ENCODE measurements at places on chromosomes 7 and 10.

GRCh38 chr10:53003094-53003493 is 230.5 kb upstream of the MBL2 start:
- DNase-seq: no peak

DNA sequence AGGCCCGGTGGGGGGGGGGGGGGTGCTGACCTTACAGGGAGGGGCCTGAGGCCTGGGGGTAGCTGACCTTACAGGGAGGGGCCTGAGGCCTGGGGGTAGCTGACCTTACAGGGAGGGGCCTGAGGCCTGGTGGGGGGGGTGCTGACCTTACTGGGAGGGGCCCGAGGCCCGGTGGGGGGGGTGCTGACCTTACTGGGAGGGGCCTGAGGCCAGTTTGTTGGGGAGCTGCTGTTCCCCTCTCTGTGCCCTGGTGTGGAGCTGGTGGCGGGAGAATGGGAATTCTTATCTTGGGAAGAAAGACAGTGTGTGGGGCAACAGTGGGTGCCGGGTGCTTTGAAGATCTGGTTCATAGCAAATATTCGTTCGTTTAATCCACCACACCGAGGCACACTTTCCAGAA is 46.6 kb upstream of the CFAP46 start:
- no peak for DNase-seq

- no peak for DNase-seq
Observed at GRCh38 chr7:35454575-35455385, 200.9 kb upstream of the TBX20 start.

DNA sequence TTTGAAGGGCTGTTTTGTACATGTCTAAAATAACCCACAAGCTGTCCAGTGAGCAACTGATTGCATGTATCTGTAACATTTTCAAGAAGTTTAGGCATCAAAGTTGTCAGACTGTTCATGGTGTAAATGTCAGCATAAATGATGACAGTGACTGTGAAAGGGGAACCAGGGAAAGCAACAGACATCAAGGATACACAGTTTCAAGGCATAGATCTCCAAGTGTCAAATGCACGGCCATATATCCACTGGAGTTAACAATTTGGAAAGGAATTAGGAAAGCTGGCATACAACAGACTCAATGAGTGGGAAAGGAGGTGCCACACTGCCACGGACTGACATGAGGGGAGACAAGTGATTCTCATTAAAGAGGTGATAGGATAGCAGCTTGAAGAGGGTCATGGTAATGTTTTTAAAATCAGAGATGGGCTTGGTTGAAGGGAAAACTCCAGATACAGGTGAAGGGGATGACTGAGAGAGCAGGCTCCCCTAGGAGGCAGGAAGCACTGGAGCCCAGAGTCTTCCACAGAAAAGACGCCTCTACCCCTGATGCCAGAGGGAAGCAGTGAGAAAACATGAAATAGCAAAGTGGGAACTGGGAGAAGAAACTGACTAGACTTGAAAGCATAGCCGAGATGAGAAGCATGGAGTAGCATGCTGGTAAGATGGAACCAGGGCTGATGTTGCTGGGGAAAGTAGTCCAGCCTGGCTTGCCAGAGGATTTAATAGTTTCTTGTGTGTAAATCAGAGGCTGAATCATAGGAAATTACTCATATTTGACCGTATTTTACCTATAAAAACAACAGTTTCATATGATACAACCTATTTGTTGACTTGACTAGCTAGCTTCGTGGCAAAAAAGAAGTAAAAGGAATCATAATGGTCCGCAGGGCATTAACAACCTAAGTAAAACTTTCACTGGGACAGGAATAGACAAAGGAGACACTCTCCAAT is 18.6 kb downstream of the NSMCE4A start:
- DNase-seq: no peak

GRCh38 chr10:131870831-131871672 is 29.8 kb upstream of the PPP2R2D start:
- DNase-seq: no peak

DNA sequence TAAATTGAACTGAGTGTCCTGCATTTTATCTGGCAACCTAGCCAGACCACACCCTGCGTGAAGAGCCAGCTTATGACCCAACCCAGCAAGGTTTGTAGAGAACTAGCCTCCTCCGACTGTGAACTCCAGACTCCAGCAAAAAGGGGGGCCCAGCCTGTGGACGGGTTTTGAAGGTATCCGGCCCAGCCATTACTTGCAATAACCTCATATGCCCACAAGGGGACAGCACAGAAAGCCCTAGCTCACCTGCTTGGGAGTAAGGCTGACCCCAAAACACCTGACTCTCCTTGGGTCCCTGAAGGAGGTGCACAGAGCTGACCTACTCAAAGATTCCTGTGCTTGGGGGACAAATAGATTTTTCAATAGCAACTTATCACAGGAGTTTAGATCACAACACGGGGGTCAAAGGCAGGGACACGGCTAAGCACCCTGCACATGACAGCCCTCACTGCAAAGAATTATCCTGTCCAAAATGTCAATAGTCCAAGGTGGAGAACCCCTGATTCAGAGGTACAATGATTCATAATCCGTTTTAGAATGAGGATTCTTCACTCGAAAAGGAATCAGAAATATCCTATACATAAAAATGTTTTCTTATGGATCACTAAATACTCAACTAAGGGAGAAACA is 4.6 kb downstream of the TRPV6 start:
- no peak for DNase-seq

- no peak for DNase-seq
Observed at GRCh38 chr7:18900803-18901202, 216.6 kb downstream of the TWIST1 start.

DNA sequence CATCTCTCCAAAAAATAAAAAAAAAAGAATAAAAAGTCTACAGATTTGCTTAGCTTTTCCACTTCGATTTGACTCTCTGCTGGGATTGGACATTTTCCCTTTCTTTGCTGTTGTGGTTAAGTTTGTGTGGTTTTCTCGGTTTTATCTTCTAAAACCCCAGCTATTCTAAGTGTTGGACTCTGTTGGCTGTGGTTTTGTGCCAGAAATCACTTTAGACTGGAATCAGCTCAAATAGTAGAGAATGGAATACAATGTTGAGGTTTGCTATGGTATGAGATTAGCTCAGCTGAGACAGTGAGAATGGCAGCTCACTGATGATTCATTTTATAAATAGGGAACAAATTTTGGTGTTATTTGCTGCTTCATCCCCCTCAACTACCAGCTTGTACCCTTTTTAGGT is 116.0 kb downstream of the BUB3 start:
- no peak for DNase-seq

DNA sequence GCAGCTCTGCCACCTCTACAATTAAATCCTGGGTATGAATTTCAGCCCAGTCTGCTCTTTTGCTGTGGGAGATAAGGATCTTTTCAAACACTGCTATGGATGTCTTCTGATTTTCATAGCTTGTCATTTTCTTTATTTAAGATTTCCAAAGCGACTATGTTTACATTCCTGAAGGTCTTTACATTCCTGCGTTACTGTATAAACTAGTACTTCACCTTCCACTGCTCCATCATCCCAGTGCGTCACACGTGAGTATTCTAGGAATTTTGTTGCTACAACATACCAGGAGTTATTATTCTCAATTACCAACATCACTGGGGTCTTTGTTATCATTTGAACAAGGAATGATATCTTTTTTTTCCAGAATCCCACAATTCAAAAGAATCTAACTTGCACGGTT is 944.7 kb downstream of the SORCS3 start:
- DNase-seq: no peak

DNA sequence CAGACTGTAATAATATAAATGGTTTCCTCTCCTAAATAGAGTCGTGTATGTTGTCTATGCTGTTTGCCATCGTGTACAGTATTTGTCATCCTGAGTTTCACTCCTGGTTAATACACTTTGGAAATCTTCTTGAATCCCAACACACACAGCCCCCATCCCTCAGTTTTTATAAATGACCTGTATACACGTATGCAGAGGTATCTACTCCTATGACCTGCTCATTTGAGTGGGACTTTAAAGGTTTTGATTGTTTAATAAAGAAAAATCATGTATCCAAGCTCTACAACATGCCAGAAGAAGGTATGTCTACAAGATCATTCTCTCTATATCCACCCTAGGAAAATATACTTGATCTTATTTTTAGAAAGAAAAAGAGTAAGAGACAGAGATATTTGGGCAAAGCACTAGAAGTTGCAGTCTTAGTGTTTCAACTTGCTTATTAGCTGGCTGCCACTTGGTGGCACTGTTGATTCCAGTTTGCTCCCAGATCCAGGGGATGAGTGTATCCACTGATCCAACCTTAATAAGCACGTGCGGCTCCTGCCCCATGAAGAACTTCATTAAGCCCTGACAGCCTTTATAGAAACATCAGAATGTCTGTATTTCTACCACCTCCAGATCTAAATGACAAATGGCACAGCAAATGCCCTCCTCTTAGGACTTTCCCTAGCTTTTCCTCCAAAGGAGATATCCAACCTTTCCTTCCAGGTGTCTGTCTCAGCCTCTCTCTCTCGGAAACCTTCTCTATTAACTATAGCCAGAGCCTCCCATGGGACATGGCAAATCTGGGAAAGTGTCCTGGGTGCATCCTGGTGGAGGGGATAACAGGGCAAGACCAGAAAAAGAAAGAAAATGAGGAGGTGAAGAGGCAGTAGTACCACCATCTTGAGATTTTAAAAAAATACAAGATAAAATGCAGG is 181.6 kb upstream of the NEBL start:
- DNase-seq: peak; percentile 6

DNA sequence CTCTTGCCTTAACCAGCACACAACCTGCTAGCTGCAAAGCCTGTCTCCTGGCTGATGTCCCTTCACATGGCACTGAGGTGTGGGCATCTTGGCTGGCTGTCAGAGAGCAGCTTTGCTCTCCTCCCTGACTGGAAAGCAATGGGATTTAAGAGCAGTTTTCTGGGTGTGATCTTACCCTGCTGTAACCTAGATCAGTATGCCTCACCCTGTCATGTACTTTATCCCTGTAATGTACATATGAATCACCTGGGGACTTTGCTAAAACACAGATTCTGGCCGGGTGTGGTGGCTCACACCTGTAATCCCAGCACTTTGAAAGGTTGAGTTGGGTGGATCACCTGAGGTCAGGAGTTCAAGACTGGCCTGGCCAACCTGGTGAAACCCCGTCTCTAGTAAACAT is 209.9 kb downstream of the FRMD4A start:
- DNase-seq: no peak

GRCh38 chr7:6277476-6277875 is 5.1 kb upstream of the CYTH3 start:
- no peak for DNase-seq

- DNase-seq: no peak
Observed at GRCh38 chr7:359766-360361, 69.9 kb downstream of the FOXL3 start.

DNA sequence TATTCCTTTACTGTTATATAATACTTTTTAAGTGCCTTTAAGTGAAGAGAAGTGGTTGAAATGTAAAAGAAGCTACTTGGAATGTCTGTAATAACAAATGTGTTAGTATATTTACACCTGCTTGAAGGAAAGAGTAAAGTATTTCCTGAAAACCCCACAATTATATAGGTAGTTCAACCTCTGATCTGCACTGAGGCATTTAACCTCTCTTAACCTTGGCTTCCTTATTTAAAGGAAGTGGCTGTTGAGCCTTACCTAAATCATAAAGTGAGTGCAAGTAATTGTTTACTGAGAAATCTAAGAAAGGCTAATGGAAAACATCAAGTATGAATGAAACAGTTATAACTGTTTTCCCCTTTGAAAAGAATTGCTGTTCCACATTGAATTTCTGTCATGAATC is 294.5 kb downstream of the ADK start:
- no peak for DNase-seq

DNA sequence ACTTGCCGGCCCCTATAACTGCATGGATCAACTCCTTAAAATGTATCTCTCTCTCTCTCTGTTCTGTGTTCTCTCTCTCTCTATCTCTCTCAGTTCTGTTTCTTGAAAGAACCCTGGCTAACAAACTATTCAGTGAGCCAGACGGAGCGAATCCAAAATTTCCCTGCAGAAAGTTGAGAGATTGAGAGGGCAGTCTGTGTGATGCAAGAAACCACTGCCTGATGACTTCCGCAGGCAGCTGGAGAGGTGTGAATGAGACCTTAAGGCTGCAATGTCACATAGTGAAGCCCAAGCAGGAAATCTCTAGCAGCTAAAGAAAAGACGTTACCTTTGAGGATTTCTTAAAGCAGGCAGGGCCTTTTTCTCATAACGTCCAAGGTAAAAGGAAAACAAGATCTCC is 17.3 kb downstream of the FAM107B start:
- no peak for DNase-seq

- no peak for DNase-seq
Observed at GRCh38 chr7:142717453-142717852, 31.8 kb upstream of the PRSS1 start.

DNA sequence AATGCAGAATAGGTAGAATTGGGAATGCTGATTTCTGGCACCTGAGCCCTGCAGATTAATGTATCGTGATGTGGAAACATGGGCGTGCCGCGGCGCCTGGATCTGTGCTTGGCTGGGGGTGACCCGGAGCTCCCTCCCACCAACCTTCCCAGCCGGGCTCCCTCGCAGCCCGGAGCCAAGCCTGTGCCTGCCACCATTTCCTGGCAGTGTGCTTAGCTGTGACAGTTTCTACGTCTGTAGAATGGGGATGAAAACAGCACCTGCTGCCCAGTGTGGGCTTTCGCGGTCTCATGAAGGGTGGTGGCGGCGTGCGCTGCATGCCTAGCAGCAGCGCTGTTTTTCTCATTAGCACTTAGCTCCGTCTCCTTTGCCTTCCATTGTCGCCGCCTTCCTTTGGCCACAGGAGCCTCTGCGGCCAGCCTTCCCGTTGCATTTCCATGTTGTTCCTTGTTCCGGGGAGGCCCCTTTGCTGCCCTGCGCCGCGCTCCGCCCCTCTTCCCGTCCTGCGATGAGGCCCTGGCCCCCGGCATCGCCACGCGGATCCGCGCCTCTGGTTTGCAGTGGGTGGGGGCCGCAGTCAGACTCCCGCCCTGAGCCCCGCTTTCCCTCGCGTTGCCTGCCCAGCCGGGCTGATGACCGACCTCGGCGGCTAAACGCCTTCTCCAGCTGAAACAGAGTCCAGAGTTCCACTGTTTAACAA is 84.2 kb downstream of the CUL1 start:
- DNase-seq: no peak

DNA sequence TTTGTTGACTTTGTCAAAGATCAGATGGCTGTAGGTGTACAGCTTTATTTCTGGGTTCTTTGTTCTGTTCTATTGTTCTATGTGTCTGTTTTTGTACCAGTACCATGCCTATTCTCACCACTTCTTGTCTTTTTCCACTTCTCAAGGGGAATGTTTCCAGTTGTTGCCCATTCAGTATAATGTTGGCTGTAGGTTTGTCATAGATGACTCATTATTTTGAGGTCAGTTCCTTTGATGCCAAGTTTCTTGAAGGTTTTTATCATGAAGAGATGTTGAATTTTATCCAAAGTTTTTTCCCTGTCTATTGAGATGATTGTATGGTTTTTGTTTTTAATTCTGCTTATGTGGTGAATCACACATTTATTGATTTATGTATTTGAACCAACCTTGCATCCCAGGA is 216.7 kb upstream of the RNF32 start:
- no peak for DNase-seq

GRCh38 chr10:11332846-11333245 is 278.6 kb downstream of the USP6NL start:
- no peak for DNase-seq

Data from NCI-H1694 treated with DMSO at 0.1 percent for 48 hours (cell line).